Left colon (tissue), 2 donors: ENCODE measurements at places on chromosomes 5 and 9.

GRCh38 chr5:179798144-179798770 lies 4.5 kb downstream of the LTC4S start:
- no peak for DNase-seq

DNA sequence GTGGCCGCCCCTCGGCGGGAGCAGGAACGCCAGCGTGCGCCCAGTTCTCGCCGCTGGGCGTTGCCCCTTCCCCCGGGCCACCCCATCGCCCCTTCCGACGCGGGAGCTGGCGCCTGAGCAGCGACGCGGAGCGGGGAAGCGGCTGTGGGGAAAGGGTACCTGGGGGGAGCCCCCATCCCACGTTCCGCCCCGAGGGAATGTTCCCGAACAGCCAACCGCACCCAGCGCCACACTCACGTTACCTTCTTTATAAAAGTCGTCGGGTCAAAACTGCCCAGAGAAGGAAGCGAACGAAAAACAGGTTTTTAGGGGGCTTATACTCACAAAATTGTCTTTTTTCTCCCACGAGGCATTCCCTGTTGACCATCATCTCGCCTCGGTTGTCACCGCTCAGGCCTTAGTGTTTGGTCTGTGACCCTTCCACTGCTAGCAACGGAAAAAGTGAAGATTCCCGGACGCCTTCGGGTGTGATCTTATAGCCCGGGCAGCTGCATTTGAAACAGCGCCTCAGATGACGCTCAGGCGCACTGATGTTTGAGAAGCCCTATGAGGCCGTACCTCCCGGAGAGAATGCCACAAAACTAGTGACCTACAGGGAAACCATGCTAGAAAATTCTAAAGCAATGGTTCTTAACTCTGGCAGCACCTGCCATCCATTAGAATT lies 475 bp upstream of the GOLM1 start:
- DNase-seq, result peak; percentile 71

DNA sequence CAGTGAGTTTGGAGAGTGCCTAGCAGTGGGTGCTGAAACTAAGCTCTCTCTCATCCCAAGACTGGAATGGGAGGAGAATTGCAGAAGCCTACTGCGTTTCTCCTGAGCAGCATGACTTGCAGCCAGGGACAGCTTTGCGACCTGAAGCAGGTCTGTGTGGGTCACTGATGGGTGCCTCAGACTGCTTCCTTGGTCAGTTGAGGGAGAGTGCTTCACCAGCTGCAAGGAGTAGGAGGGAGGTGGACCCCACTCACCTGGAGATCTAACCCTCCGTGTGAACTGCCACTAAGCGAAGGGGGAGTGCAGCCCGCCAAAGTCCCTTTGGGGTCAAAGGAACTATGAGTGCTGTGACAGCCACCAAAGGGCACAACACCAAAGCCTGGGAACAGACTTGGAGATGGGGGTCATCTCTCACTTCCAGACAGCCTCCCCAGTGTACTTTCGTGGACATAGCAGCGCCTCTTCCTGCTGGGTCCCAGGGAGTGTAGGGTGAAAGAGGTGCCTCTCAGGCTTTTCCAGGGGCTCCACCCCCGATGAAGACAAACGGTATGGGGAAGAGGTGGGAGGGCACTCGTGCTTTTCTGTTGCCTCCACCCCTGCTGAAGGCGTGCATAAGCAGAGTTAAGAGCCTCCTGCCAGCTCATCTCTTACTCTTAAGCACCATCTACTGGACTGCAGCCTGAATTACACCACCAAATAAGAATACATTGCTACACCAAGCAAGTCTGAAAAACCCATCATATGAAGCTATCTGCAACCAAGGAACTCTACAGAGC lies 34.3 kb upstream of the MACIR start:
- peak; percentile 45 for DNase-seq

DNA sequence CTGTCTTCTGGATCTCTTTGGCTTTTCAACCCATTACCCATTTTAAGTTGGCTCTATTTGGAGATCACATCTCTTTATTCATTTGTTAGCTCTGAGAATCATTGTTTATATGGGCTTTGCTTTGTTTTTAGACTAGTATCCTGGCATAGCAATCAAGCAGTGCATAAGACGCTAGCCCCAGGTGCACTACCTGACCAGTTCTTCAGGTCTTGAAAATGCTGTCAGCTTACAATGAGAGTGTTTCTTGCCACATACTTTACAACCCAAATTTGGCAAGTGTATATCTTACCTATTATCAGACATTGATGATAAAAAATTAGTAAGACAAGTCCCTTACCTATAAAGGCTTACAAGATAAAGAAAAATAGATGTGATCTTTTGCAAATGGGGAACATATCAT lies 12.2 kb downstream of the OXCT1 start:
- no peak for DNase-seq

DNA sequence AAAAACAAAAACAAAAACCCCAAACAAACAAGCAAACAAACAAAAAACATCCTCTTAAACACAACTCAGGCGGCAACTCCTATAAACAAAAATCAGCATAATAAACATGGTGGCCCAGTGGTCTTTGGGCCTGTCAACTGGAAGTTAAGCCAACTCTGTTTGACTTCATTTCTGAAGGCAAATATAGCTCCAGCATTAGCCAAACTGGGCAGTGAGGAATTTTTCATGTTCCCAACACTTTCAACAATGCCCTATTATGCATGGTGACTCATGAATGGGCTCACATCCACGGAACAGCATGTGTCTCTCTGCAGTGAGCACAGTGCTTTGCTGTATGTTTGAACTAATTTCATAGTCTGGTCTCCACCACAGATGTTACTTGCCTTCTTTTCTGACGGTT lies 143.9 kb upstream of the STC2 start:
- DNase-seq, result peak; percentile 6

GRCh38 chr9:128457207-128457606 lies 1.4 kb downstream of the ODF2 start:
- DNase-seq, result no peak

- DNase-seq, result no peak
These were observed 174.6 kb downstream of the GDNF start for GRCh38 chr5:37665272-37665671.

GRCh38 chr9:98323051-98323830 lies 67.8 kb upstream of the TBC1D2 start:
- no peak for DNase-seq

GRCh38 chr5:42756606-42757601 lies at the start of gene CCDC152:
TSS of gene CCDC152 (plus strand) at chr5:42756818. CDS start at chr5:42759122, 2,304 bp downstream.
- no peak for DNase-seq

GRCh38 chr9:108543251-108543778 lies 312.5 kb downstream of the ACTL7B start:
- no peak for DNase-seq

DNA sequence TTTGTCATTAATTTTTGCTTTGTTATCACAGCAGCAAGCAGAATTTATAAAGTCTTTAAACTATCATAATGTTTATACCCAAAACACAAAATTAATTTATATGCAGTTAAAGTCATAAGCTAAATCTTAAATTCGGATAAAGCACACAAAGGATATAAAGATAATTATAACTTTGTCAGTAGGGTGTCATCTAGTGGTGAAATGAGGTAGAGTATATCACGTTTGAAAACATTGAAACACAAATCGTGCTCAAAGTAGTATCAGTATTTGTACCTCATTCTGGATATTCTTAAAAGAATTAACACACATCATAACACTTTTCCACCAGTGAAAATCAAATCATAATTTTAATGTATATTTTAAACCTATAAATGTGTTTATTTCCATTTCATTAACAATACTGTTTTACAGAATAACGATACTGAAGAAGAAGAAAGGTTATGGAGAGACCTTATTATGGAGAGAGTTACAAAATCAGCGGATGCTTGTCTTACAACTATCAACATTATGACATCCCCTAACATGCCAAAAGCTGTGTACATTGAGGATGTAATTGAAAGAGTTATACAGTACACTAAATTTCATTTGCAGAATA lies 129.5 kb downstream of the NIPBL start:
- no peak for DNase-seq

GRCh38 chr9:3285365-3286161 lies 240.2 kb downstream of the RFX3 start:
- DNase-seq, result no peak

DNA sequence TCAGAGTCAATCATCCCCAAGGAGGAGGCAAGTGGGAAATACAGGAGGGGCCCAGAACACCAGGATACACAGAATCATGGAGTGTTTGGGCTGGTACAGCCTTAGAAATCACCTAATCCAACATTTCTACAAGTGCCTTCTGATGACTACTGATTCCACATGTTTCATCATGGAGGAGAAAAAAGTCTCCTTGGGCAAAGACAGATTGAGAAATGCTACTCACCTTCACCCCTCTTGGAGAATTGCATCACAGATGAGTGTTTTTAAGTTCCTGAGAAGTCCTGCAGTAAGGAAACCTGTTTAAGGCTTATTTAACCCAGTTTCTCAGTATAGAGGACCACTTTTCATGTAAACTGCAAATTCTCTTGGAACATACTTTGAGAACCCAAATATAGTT lies 2.2 kb upstream of the SLIT3 start:
- no peak for DNase-seq

GRCh38 chr5:179963375-179963774 lies 55.7 kb upstream of the TBC1D9B start:
- DNase-seq, result no peak

DNA sequence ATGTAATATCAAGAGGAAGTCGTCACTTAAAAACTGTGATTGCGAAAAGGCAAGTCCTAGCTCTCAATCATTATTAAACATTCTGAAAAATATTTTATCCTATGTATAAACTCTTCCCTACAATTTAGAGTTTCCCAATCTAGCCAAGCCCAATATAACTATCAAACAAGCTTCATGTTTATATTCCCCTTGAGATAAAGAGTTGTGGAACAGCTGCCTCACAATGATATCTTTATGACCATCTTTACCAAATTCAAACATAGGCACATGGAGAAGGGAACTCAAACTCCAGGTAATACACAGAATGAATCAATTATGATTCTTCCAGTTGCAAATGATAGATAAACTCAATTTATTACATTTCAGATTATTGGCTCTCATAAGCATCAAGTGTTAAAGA lies 1468.7 kb downstream of the EFNA5 start:
- no peak for DNase-seq

- DNase-seq, result no peak
These were observed 569 bp downstream of the CAMK4 start for GRCh38 chr5:111224561-111225345.

DNA sequence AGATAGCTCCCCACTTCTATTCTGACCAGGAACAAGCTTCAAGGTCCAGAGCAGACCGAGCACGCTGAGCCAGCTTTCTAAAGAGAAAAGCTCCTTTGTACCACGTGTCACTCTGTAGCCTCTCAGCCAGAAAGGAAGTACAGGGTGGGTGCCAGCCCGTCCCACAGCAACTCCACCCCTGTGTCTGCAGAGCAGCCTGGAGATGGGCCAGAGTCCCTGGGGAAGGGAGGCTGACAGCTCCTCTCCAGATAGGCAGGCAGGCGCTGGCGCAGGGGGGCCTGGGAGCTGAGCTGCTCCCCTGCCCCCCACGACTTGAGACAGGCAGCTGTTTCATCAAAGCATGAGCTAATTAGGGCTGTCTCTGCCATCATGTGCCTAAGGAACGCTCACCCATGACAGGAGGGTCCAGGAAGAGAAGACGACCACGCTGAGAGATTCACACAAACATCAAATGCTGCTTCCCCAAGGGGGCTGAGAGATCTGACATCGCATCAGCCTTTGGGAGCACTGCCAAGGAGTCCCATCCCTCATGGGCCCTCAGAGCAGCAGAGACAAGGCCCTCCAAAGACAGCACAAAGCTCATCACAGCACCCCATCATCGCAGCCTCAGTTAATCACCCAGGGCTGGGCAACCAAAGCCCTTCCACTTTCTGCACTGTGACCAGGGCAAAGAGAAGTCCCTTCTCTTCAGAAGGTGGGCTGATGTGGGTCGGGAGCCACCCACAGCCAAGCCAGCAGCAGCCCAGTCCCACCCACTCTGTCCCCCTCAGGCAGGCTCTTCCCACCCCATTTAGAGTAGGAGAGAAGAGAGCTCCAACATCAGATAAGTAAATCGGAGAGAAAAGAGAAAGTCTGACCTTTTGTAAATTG lies 78.5 kb upstream of the LRRTM2 start:
- DNase-seq, result peak; percentile 83

GRCh38 chr5:23318166-23318565 lies 189.2 kb upstream of the PRDM9 start:
- DNase-seq, result no peak

DNA sequence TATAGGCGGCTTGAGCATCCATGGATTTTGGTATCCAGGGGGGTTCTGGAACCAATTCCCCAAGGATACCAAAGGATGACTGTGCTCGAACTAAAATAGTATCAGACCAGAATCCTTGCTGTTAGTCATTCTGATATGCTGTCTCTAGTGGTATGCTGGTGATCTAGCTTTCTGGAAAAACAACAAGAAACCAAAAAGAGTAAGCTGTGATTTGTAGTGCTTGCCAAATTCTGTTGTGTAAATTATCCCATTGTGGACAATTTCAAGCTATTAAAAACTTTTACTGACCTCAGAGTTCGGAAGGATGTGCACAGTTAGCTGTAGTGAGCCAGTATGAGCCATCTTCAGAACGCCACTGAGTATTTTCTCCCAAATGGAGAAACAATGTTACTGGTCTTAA lies 99.0 kb upstream of the FBN2 start:
- no peak for DNase-seq

GRCh38 chr9:77898864-77899263 lies 132.7 kb downstream of the GNAQ start:
- no peak for DNase-seq

DNA sequence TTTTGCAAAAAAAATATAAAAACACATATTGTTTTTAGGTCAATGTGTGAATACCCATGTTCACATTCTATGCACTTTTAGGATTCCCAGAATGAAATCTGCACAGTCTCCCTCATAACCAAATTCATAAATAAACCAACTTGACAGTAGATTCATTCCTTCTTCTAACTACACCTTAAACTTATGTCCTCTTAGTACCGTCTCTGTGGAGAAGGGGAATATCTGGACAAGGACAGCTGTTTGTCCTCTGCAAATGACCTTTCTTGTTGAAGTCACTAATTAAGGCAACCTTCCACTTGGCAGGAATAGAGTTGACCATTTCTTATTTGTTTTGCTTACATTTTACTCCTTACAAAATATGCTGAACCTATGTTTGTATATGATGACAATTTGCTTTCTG lies 71.1 kb downstream of the FBN2 start:
- DNase-seq, result no peak

- no peak for DNase-seq
These were observed 786.5 kb downstream of the TAF11L14 start for GRCh38 chr5:18420711-18421110.

GRCh38 chr9:83197591-83197990 lies 134.6 kb upstream of the RASEF start:
- no peak for DNase-seq

- DNase-seq, result no peak
These were observed 3.5 kb downstream of the IFNA2 start for GRCh38 chr9:21381448-21382339.

- DNase-seq, result no peak
These were observed 135.0 kb upstream of the SNX2 start for GRCh38 chr5:122639864-122640263.
